ENCODE measurements at places on chromosomes 7 and 10.

GRCh38 chr10:124867304-124867703 lies 65.7 kb downstream of the ABRAXAS2 start:
- no peak for DNase-seq

- no peak for DNase-seq
These were observed 3.1 kb upstream of the CALHM2 start for GRCh38 chr10:103455235-103455634.

GRCh38 chr10:122461729-122462532 lies 578 bp downstream of the HTRA1 start:
- no peak for DNase-seq

- no peak for DNase-seq
These were observed 37.6 kb downstream of the MCU start for GRCh38 chr10:72729528-72729927.

GRCh38 chr7:27921081-27921836 lies 181.3 kb downstream of the TAX1BP1 start:
- peak; percentile 20 for DNase-seq

All from GM12891 (cell line).